ENCODE measurements at places on chromosomes 12 and 14.

- DNase-seq = no peak
Observed at GRCh38 chr12:42705863-42706262, 116.3 kb upstream of the PRICKLE1 start.

DNA sequence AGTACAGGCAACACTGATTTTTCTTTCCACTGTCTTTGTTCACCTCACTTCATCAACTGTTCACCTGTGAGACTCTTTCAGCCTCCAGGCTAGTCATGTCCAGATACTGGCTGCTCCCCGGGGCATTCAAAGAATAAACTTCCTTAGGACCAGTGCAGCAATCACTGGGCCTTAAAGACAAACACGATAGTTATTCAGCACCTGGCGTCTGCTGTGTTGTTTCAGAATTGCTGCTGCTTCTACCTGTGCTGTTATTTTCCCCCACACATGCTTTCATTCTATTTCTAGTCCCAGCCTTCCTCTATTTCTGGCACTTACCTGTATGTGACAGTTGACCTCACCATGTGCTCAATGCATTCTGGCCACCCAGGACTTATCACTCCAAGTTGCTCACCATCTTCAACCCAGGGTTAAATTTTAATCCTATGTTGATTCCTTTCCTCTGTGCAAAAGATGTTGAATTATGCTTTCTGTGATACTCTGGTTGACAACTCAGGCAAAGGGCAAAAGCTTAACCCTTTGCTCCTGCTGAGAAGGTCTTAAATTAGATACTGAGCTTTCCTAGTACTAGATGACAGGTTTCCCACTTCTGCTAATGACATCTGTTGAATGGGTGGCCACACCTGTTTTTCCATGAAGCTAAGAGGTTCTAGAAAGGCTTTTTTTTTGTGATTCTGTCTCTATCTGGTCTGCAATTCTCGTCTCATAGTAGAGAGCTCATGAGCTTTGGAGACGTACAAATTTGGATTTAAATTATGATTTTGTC is 41.4 kb downstream of the PTPRQ start:
- no peak for DNase-seq

- no peak for DNase-seq
Observed at GRCh38 chr12:130835436-130835835, 3.6 kb downstream of the STX2 start.

DNA sequence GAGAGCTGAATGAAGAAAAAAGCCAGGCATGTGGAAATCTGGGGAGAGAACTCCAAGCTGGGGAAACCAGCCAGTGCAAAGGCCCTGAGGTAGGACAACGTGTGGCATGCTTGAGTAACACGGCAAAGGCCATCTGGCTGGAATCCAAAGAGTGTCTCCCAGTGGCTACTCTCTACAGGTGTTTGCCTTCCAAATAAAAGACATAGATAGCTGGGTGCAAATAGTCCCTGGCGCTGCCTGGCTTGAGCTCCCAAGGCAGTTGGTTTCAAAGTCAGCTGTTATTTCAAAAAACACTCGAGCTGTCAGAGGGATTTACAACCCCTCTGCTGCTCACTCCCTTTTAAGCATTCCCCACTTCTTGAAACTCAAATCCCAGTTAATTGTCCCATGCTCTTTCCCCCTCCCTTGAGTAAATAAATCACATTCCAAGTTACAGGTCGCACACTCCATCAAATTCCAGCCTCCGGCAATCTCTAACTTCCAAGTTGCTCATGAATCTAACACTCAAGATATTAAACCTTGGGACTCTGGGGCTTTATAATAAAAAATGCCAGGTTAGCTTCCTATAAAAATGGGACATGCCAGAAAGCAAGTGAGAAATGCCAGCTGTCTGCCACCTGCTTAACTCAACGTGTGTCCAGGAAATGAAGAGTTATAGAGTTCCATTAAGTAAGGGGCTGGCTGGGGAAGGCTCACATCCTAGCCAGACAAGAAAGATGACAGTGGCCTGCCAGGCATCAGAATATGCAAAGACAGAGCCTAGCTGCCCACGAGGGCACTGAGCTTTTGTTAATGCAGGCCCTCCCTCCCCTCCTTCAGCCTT is 133.6 kb upstream of the NOS1 start:
- DNase-seq = no peak

DNA sequence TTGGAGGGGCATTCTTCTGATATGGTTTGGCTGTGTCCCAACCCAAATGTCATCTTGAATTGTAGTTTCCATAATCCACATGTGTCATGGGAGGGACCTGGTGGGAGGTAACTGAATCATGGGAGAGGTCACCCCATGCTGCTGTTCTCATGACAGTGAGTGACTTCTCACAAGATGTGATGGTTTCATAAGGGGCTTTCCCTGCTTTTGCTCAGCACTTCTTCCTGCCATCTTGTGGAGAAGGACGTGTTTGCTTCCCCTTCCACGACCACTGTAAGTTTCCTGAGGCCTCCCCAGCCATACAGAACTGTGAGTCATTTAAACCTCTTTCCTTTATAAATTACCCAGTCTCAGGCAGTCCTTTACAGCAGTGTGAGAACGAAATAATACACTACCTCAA is 382.4 kb downstream of the VRK1 start:
- DNase-seq = no peak

DNA sequence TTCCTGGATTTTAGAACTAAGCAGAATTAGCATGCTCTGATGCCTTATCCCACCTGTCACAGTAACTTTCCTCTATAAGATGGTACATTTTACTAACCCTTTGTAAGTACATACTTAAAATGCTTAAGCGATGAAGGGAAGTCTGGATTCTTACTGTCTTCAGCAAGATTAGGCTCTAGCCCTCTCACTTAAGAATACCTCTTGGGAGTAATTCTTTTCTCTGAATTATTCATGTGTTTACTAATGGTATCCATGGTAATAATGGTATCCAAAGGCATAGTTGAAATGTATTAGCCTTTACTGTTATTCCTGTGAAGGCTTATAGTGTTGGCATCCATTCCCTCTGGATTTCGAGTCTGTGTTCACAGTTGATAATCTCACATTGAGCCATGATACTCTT is 176.9 kb downstream of the MON2 start:
- DNase-seq = no peak

GRCh38 chr14:51067295-51067694 is 27.6 kb downstream of the TRIM9 start:
- no peak for DNase-seq

Measured in activated T-cell treated with anti-CD3 and anti-CD28 coated beads for 4 hours (primary cell).